Sciatic nerve (tissue), 2 donors: ENCODE measurements at places on chromosomes 4 and X.

GRCh38 chrX:9341291-9342201, 123.3 kb upstream of the TBL1X start:
- peak; percentile 86 for DNase-seq

- DNase-seq, result no peak
Observed at GRCh38 chr4:127772769-127773671, 9.1 kb upstream of the HSPA4L start.

DNA sequence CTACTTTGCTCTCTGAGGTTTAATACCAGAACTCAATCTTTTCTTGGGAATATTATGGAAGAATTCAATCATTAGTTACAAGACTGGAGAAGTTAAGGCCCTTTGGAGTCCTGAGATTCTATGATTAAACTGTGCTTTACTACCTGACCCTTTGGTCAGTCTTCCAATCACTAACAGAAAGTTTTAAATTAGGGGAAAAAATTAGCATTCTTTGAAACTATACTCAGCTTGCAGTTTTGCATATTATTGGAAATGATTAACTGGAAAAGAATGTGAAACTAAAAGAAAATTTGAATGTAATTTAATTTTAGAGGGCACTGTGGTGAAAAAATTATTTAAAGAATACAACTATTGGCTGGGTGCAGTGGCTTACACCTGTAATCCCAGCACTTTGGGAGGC, 18.7 kb upstream of the GPR34 start:
- no peak for DNase-seq

- peak; percentile 77 for DNase-seq
Observed at GRCh38 chrX:39688576-39689375, 409.0 kb downstream of the BCOR start.

GRCh38 chr4:87732033-87732765, 67.2 kb upstream of the IBSP start:
- DNase-seq, result no peak
